Sigmoid colon (tissue), 7 donors: ENCODE measurements at places on chromosomes 3 and 15. TPM values are rescaled to one million over a fixed set of nuclear protein-coding genes. Genes with fewer than 3 reads are reported as not detected.

The SCN11A gene
- total RNA-seq: 0.82 TPM

The DUOX2 gene
- total RNA-seq: 0.14 TPM

The ACP3 gene
- 0.71 TPM for total RNA-seq

The SCAANT1 gene
- total RNA-seq: not detected

The TEX55 gene
- not detected for total RNA-seq

The CFAP161 gene
- not detected for total RNA-seq

- H3K4me1 ChIP-seq: no peaks in the 10 kb centered on the region
- no peaks in the 10 kb centered on the region for H3K36me3 ChIP-seq
- H3K27ac ChIP-seq: no peak overlapping the region
Measured at GRCh38 chr3:88262527-88262926, 112.8 kb downstream of the C3orf38 start.

- H3K27ac ChIP-seq: no peak overlapping the region
- no peak for DNase-seq
- no peaks in the 10 kb centered on the region for H3K27me3 ChIP-seq
Measured at GRCh38 chr3:5583920-5584319, 396.4 kb downstream of the EDEM1 start.

DNA sequence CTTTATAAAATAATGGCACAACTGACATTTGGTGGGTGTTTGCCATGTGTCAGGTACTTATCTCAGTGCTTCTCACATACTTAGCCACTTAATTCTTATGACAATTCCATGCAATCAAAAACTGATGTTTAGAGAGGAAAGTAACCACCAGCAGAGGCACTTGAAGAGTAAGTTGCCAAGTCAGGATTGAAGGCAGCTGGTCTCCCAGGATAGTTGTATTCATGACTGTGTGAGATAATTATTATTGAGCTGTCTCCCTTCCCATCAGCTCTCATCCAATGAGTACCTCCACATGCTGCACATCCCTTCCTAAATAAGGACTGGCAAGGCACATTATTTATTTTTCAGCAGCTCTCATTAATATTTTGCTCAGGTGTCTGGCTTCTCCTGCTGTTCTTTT, 4.8 kb downstream of the VEPH1 start:
- H3K27me3 ChIP-seq: no peaks in the 10 kb centered on the region
- no peak overlapping the region for H3K4me3 ChIP-seq
- no peak for DNase-seq
- no peak overlapping the region for H3K27ac ChIP-seq

DNA sequence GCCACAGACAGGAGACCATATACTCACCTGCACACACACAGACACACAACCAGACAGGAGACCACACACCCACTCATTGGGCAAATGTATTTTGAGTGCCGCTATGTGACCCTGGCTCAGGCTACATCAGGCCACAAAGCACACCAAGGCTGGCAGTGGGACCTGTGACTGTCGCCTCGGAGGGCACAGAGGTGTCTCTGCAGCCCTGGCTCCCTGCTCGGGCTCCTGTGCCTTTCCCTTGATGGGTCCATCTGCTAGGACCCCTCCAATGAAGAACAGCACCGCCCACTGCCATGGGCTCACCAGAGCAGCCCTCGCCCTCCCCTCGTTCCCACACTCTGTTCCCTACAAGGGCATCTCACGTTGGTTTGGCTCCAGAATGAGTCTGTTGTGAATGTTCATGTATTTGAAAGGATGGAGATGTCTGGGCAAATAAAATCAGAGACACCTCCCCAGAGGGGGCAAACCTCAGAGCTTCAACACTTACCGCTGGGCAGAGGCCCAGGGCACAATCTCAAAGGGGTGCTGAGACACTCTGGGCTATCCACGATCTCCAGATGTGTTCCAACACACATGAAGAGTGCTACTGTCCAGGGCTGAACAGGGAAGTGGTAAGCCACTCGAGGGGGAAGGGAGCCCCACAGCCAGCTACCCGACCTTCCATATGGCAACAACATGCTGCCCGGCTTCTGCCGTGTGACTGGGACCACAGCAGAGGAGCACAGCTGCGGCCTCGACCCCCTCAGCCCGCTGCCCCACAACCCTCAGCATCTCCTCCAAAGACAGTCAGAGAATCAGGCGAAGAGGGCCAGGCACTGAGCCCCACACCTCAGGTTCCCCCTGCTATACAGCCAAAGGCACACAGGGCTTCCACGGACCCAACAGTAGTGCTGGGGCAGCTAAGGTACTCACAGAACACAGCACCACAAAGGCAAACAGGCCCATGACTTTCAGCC, 74.9 kb downstream of the OCA2 start:
- H3K4me1 ChIP-seq: no peaks in the 10 kb centered on the region
- no peak overlapping the region for H3K4me3 ChIP-seq
- no peaks in the 10 kb centered on the region for H3K36me3 ChIP-seq
- DNase-seq: no peak

DNA sequence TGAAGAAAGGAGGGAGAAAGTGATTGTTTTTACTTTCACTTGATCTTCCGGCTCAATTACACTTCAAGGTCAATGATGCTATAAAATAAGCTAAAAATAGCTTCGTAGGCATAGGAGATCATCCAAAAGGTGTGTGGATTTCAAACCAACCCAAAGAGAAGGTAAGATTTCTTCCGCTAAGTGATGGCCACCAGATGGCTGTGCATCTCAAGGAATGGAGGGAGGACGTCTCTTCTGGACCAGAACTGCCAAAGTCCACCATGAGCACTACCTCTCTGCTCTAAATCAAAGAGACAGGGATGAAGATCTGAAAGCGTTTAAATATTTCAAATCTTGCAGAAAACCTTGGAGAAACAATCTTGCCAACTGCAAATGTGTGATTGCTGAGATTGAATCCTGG, 199.1 kb upstream of the ZPLD1 start:
- H3K36me3 ChIP-seq: no peaks in the 10 kb centered on the region
- H3K4me1 ChIP-seq: no peaks in the 10 kb centered on the region
- DNase-seq: no peak
- H3K4me3 ChIP-seq: no peak overlapping the region
- H3K27ac ChIP-seq: no peak overlapping the region
- H3K27me3 ChIP-seq: no peaks in the 10 kb centered on the region

GRCh38 chr3:160105907-160106584, 117.4 kb downstream of the IL12A start:
- no peaks in the 10 kb centered on the region for H3K4me1 ChIP-seq
- no peaks in the 10 kb centered on the region for H3K36me3 ChIP-seq
- no peaks in the 10 kb centered on the region for H3K27me3 ChIP-seq
- DNase-seq: no peak
- no peak overlapping the region for H3K27ac ChIP-seq
- H3K4me3 ChIP-seq: no peak overlapping the region

GRCh38 chr15:31262143-31262530, 64.5 kb upstream of the KLF13 start:
- H3K27ac ChIP-seq: no peak overlapping the region
- H3K27me3 ChIP-seq: no peaks in the 10 kb centered on the region
- no peak overlapping the region for H3K4me3 ChIP-seq

GRCh38 chr3:61060411-61060861, 190.8 kb downstream of the FHIT start:
- no peaks in the 10 kb centered on the region for H3K27me3 ChIP-seq
- H3K4me3 ChIP-seq: no peak overlapping the region
- H3K4me1 ChIP-seq: no peaks in the 10 kb centered on the region
- DNase-seq: no peak
- H3K27ac ChIP-seq: no peak overlapping the region

DNA sequence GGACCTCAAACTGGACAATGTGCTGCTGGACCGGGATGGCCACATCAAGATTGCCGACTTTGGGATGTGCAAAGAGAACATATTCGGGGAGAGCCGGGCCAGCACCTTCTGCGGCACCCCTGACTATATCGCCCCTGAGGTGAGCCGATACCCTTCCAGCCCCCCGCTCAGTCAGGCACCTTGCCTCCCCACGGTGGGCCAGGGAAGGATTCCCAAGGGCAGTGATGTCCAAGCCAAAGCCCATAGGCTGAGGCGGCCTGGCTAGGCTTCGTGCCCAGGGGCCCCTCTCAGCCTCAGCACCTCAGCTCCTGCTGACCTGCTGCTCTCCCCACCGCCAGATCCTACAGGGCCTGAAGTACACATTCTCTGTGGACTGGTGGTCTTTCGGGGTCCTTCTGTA, 27.7 kb downstream of the PRKCD start:
- H3K4me3 ChIP-seq: no peak overlapping the region
- no peak for DNase-seq
- peaks cover 9% of the 10 kb centered on the region for H3K4me1 ChIP-seq

DNA sequence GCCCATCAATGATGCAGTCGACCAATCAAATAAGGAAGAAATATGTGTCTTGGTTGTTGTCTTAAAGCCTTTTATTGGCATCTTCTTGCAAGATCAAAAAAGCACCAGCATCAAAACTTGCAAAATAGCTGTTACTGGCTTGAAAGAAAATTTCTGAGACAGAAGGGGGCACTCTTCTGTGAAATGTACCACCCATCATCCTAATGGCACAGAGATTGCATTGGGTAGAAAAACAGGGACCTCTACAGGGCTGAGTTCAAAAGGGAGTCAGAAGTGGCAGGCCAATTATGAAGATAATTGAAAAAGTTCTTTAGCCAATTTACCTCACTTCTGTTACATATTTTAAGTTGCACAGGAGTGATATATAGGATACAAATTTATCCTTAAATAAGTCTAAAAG, 122.3 kb upstream of the GPR149 start:
- no peaks in the 10 kb centered on the region for H3K36me3 ChIP-seq
- no peaks in the 10 kb centered on the region for H3K27me3 ChIP-seq
- H3K4me1 ChIP-seq: no peaks in the 10 kb centered on the region

DNA sequence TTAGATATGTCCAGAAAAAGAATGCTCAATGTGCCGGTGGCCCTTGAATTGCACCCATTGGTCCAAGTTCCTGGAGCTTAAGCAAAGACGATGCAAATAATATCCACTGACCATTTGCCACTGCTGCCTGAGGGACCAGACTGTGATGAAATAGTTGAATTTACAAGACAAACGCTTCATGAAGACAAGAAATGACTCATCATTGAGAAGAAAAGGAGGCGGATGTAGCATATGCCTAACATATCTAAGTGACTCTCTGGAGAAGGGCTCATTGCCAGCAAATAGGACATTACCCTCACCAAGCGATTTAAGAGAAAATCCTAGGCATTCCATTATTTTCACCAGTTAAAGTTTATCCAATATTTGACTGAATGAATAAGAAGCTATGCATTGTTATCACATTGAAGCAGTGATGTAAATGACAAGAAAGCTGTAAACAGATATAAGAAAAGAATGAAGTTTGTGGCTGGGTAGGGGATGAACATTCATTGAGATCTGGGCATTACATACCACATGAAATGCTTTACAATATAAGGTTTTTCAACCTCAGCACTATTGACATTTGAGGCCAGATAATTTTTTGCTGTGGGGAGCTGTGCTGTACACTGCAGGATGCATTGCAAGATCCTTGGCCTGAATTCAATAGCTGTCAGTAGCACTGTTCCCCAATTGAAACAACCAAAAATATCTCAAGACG, 48.9 kb upstream of the CPNE4 start:
- DNase-seq: no peak
- H3K36me3 ChIP-seq: no peaks in the 10 kb centered on the region
- H3K4me3 ChIP-seq: no peak overlapping the region
- no peaks in the 10 kb centered on the region for H3K27me3 ChIP-seq
- no peak overlapping the region for H3K27ac ChIP-seq

DNA sequence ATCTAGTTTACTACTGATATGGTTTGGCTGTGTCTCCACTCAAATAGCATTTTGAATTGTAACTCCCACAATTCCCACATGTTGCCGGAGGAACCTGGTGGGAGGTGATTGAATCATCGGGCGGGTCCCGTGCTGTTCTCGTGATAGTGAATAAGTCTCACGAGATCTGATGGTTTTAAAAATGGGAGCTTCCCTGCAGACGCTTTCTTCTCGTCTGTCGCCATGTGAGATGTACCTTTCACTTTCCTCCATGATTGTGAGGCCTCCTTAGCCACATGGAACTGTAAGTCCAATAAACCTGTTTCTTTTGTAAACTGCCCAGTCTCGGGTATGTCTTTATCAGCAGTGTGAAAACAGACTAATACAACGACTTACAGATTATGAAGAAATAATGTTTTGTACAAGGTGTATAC, 35.6 kb upstream of the PYDC2 start:
- no peak for DNase-seq
- H3K27me3 ChIP-seq: no peaks in the 10 kb centered on the region
- no peaks in the 10 kb centered on the region for H3K36me3 ChIP-seq
- no peak overlapping the region for H3K4me3 ChIP-seq
- no peaks in the 10 kb centered on the region for H3K4me1 ChIP-seq

GRCh38 chr15:50181969-50182218, at the start of gene SLC27A2:
Gene SLC27A2, plus strand, starts transcription at chr15:50182196. Its CDS starts 232 bp downstream, at chr15:50182428.
- peak within 1 kb of the TSS; percentile 4 for H3K4me3 ChIP-seq
- H3K27me3 ChIP-seq: peaks cover 37% of the 10 kb centered on the region
- H3K4me1 ChIP-seq: peaks cover 14% of the 10 kb centered on the region
- H3K27ac ChIP-seq: no peak within 1 kb of the TSS

DNA sequence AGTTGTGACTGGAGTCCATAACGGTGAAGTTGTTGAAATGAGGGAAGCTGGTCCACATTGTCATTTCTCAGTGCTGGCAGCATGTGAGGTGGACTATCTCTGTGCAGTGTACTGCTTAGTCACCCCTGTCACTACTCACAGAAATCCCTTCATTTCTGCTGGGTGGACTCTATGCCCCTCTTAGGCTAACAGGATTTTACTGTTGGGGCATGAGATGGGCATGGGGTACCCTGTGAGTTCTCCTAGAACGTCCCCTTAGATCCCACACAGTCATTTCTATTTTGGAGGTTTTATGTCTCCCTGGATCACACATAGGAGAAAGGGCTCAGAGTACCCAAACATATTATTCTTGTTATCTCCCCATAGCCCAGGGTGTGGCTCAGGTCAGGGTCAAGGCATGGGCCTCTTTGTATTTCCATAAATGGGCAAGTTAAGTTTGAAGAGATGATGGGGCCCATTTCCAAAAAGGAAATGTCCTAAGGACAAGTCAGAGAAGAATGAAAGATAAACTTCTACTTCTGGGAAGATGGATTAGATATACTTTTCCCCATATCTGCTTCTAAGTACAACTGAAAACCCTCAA, 15.2 kb downstream of the P2RY1 start:
- no peak for DNase-seq
- no peak overlapping the region for H3K27ac ChIP-seq
- H3K36me3 ChIP-seq: no peaks in the 10 kb centered on the region
- no peaks in the 10 kb centered on the region for H3K27me3 ChIP-seq

DNA sequence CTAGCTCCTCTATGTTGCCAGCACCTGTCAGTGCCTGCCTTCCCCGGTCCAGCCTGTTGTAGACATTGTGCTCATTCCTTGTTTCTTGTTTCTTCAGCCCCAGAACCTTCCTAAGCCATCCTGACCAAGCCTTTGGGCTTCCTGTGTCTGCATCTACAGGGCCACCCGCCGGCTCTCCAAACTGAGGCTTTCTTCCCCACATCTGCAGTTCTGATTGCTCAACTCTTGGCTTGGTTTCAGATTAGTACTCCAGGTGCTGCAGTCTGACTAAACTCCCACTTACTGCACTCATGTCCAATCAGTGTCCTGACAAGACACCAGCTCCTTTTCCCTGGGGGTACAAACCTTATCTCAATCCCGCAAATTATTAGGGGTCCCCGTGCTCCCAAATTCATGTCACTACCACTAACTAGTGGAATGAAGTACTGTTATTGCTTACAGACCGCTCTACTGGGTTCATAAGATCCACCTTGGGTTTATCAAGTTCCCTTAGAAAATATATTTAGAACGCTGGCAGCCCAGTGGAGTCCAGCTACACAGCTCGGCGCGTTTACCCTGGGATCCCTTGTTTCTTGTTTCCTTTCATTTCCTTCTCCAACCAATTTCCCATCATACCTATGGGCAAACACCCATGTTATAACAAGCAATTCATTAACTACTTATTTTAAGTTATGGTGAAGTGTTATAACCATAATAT, 114.2 kb upstream of the TJP1 start:
- no peak overlapping the region for H3K4me3 ChIP-seq
- H3K36me3 ChIP-seq: no peaks in the 10 kb centered on the region
- H3K4me1 ChIP-seq: no peaks in the 10 kb centered on the region
- DNase-seq: no peak
- H3K27me3 ChIP-seq: no peaks in the 10 kb centered on the region
